ENCODE measurements at places on chromosomes 3 and 15.

DNA sequence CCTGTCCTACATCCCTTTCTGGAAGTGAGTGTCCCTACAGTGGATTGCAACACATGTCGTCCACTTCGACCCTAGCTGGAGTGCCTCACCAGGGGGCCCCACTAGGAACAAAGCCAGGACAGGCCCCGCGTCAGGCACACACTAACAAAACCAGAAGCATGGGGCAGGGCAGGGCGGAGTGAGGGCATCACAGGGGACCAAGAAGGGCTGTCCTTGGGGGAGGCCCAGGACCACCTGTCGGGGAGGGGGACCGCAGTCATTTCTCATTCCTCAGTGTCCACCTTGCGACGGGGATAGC lies 21.9 kb downstream of the IDH2 start:
- no peak for DNase-seq

- DNase-seq, result no peak
These were observed 343.0 kb downstream of the PLOD2 start for GRCh38 chr3:145817870-145818483.

DNA sequence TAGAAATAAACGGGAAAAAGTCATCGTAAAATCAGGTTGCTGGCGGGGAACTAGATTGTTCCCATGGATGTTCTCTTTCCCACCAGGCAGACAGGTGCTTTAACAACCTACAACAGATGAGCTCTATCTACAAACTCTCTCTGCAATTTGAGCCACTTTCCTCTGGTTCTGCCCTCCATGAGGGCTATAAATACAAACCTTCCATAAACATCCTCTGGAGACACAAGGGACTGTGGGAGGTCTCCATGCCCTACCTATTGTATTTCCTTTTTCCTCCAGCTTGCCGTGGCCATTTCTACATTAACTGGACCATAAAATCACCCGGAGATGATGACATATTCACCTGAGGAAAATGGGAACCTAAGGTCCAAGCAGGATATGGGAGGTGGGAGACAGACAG lies 151.1 kb downstream of the GABRB3 start:
- DNase-seq, result no peak

DNA sequence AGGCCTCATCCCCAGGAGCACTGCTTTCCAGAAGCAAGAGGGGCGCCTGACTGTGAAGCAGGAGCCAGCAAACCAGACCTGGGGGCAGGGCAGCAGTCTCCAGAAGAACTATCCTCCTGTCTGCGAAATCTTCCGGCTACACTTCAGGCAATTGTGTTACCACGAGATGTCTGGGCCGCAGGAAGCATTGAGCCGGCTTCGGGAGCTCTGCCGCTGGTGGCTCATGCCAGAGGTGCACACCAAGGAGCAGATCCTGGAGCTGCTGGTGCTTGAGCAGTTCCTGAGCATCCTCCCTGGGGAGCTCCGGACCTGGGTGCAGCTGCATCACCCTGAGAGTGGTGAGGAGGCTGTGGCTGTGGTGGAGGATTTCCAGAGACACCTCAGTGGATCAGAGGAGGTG lies 2.1 kb downstream of the ZKSCAN7 start:
- no peak for DNase-seq

DNA sequence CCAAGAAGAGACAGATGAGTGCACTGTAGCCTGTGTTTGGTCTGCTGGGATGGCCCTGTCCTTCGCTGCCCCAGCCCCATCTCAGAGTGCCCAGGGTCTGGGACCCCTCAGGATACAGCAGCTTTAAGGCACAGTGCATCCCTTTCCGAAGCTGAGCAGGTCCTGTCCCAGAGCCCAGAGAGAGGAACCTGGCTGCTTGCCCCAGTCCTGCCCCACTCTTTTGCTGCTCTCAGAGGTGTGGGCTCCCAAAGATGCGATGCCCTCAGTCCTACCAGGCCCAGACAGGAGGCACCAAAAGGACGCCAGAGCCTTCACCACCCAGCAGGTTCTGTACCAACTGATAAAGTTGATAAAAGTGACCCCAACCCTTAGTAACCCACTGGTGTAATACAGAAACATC lies 8.2 kb downstream of the PLCD1 start:
- no peak for DNase-seq

DNA sequence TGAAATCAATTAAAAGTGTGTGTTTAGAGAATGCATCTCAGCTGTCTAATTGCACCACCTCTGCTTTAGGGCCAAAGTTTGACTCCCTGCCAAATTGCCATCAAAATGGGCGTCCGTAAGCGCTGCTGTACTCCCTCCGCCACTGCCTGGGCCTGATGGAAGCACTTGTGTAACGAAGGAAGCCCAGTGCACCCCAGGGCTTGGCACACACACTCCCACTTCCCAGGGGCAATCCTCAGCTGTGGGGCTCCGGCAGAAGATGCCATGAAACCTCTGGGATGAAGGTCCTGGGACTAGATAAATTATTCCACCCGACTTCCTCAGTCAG lies 137.8 kb downstream of the RORA start:
- DNase-seq, result no peak

DNA sequence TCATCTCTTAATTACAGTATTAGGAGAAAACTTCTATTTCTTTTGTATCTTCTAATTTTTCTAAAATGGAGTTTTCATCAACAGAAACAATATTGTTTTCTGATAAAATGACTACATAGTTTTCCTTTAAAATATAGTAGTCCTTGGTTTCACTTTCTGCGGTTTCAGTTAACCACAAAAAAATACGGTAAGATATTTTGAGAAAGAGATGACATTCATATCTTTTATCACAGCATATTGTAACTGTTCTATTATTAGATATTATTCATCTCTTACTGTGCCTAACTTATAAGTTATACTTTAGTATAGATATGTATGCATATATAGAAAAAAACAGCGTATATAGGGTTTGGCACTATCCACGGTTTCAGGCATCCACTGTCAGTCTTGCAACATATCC lies 2.3 kb downstream of the B4GALT4 start:
- DNase-seq, result no peak

DNA sequence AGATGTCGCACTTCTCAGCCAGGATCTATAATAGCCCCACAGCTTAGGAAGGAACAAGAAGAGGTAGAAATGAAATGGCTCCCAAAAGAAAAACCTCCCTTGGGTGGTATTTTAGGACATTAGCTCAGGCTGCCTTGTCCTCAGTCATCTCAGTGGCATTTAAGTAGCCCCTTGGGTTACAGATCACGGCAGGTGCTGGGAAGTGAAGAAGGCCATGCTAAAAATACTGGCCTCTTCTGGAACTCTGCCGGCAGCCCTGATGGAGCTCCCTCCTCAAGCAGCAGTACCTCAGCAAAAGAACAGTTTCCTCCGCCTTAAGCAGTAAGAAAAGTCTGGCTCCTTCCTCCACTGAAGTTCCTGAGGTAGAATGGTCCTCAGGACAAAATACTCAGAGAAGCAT lies 7.3 kb upstream of the TPM1 start:
- no peak for DNase-seq

- peak; percentile 58 for DNase-seq
These were observed 970 bp downstream of the BBX start for GRCh38 chr3:107523539-107524325.

GRCh38 chr3:126300761-126301481 lies 56.3 kb downstream of the KLF15 start:
- no peak for DNase-seq

DNA sequence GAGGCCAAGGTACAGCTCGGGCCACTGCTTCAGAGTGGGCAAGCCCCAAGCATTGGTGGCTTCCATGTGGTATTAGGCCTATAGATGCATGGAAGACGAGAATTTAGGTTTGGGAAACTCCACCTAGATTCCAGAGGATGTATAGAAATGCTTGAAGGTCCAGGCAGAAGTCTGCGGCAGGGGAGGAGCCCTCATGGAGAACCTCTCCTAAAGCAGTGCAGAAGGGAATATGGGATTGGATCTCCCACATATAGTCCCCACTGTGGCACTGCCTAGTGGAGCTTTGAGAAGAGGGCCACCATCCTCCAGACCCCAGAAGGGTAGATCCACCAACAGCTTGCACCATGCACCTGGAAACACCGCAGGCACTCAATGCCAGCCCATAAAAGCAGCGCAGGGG lies 48.1 kb upstream of the XXYLT1 start:
- DNase-seq, result no peak

GRCh38 chr3:147661916-147662315 lies 252.8 kb downstream of the ZIC1 start:
- DNase-seq, result no peak

GRCh38 chr15:39495871-39496840 lies 84.7 kb upstream of the THBS1 start:
- no peak for DNase-seq

DNA sequence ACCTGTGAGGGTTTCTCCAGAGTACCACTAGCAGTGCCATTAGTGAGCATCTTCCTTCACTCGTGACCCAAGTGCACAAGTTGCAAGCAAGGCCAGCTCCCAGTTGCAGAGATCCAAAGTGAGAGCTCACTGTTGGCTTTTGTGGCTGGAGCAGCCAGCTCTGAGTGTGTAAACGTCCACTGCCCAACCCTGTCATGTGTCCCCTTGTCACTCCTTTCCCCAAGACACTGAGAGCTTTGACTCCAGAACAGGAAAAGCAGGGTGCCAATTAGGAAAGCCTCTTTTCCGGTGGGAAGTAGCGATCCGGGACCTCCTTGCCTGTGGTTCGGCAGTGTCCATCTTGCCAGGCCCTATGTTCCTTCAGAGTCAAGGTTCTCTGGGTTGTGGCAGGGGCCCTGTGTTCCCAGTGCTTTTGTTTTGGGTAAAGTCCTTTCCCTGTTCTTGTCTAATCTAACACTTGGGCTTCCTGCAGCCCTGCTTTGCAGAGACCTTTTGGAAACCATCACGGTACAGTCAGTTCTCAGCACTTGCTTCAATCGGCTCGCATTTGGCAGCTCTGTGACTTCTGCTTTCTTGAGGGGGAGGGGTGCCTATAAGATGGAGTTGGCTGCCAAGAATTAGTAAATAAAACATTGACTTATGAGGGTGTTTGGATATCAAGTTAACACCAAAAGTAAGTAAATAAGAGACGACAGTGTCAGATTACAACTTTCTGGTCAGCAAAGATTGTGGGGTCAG lies 90.5 kb downstream of the DNASE1L3 start:
- no peak for DNase-seq

DNA sequence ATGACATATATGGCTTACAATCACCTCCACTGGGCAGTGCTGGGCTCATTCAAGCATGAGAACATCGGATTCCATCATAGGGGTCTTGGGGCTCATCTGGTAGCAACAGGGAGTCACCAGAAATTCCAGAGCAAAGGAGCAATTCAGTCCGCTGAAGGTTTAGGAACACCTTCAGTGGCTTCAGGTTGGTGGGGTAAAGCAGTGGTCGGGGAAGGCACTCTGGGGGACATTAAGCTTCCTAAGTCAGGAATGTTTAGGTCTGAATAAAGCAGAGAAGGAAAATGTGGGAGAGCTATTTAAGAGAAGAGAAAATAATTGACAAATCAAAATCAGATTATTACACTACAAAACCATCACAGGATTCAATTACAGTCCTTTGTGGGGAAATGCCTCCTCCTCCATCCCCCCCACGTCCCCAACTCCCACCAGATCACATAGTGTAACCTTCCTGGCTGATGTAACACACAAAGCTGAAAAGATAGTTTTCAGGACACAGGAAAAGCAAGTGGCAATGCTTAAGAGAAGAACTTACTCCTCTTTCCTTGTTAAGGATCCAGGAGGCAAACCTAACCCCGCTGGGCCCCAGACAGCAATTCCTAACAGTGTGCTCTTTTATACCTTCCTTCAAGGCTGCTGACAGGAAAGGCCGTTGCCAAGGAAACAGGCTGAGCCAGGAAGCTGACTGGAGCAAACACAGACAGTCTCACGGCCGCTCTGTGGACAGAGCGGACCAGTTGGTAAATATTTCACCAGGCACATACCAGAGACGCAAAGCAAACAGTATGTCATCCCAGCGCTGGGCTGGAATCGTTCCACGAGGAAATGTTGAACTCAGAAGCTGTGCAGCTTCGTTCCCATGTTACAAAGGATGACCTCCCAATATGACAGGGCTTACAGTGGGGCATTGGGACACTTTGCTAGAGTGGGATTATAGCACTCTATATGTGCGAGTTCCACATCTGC lies 57.5 kb upstream of the LMCD1 start:
- no peak for DNase-seq

GRCh38 chr3:152915695-152916094 lies 80.8 kb downstream of the P2RY1 start:
- no peak for DNase-seq

- peak; percentile 4 for DNase-seq
These were observed 18.8 kb upstream of the SATB1 start for GRCh38 chr3:18443665-18444594.

DNA sequence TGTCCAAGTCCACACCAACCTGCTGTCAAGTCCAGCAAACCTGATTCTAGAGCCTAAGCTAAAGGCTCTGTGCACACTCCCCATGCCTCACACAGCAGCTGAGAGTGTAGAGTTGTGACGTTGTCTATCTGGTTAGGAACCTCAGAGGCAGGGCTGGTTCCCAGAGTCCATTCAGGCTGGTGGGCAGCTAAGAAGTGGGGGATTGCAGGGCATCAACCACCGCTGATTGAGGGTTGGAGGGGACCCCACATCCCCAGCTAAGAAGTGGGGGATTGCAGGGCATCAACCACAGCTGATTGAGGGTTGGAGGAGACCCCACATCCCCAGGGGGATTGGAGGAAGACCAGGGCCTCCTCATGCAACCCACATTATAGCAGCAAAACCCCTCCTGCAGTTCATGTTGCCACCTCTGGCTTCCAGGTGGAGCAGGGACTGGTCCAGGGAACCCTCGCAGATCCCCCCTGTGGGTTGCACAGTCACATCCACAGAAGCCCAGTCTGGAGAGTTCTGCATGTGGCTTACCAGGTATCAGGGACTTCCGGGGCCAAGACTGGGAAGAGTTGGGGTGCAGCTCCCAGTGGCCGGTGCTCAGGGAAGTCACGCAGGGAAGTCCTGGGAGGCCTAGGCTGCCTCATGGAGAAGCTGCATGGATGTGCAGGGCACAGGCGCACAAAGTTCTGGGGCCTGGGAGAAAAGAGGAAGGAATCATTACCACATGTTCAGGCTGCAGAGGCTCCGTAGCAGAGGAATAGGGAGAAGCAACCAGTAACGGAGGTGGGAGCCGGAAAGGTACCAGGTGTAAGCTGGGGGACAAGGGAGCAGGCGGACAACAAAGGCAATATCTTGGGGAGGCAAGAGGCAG lies 71.4 kb upstream of the PCSK6 start:
- DNase-seq, result no peak

GRCh38 chr3:122123850-122124249 lies 59.6 kb upstream of the CASR start:
- no peak for DNase-seq

DNA sequence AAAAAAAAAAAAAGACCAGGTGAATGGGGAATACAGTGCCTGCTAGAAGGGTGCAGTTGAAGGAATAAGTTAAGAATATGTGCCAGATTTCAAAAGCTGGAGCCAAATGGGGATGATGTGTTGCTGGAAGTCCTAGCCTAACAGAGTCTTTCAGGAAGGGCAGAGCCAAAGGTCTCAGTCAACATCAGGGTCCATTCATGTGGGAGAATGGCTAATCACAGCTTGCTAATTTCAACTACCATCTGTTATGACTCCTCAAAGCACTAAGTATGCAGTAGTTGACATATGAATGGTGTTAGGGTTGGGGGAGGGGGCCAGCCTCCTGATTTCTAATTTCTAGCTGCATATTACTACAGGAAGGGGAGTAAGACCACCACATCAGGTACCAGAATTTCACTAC lies 4.4 kb downstream of the ZBTB38 start:
- DNase-seq, result no peak
